Stomach (tissue), 19 donors: ENCODE measurements at places on chromosomes 16 and 17.
A peak's percentile ranks its signal among the peaks of the same experiment; 100 is the strongest.

- DNase-seq: no peak
Observed at GRCh38 chr16:5393070-5393469, 295.5 kb upstream of the EEF2KMT start.

DNA sequence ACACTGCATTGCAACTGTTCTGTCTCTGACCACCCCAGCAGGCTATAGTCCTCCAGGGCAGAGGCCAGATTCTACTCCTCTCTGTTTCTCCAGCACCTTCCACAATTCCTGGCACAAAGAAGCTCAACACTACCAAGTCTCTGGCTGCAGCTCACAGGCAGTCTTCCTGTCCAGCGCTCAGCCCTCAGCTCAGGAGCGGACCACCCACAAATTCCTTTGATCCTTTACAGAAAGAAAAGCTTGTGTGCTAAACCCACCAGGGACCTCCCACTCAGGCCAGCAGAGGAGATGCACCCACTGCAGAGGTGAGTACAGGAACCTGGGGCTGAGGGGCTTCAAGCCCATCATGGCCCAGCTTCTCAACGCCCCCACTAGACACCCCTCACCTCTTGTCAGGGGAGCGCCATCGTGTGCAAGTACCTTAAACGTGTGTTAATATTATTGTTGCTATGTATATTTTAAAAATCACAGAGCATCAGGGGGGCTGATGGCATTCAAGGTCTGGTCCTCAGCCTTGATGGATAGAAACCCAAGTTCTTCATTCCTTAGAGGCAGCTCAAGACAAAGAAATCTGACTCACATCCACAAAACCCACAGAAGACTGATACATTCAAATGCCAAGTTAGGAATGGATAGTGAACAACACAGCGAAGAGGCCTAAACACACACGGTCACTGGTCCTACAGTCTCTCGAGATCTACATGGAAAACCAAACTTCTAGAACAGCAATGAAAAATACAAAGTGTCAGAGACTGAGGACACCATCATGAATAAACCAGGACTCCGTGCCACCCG is 8.4 kb downstream of the HSDL1 start:
- DNase-seq: no peak

DNA sequence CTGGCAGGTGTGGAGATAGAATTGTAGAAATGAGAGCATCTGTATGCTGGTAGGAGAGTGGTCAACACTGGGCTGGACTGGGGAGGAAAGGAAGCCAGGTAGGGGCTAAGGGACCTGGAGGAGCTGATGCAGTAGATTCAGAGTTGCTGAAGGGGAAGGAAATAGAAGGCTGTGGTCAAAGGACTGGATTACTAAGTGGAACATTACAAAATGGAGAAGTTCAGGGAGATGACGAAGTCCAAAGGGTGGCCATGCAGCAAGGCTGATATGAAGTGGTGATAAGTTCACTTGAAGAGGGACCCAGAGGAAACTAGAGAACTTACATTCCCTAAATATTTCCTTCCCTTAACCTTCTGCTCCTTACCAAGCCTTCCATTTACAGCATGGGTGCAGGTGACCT is 8.6 kb upstream of the CCL2 start:
- DNase-seq: no peak

GRCh38 chr16:53090591-53091411 is 36.0 kb downstream of the CHD9 start:
- peak; percentile 71 for DNase-seq

- no peak for DNase-seq
Observed at GRCh38 chr17:57240648-57241047, 15.7 kb upstream of the MSI2 start.

DNA sequence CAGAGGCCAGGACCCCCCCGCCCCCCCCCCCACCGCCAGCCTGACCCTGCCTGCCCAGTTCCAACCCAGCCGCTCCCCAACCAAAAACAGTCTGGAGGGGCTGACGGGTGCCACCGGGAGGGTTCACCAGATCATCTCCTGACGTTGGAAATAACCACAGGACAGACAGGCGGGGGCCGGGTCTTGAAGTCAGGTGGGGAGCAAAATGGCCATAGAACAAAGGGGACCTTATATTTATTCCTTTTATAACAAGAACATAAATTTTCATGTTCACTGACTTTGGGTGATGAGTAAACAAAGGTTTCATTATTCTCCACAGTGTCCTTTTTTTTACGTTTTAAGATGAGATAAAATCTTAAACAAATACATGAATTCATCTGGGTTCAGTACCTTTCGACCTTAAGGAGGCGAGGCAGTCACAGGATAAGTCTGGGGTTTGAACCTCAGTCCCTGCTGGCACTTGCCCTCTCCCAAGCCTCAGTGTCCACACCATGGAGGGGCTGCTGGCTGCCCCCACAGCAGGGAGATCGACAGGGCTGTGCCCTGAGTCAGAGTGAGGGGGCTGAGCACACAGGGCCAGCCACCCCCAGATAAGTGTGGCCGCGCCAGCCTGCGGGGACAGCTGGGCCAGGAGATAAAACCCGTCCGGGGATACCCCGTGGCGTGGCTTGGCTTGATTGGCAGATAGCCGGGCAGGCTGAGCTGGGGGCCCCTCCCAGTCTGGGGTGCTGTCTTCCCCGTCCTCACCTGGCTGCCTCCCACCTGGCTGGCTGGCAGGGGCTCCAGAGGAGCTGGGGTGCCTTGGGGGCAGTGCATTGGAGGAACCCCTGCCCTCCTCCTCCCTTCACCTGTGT is 15.0 kb downstream of the SLC7A5 start:
- peak; percentile 61 for DNase-seq

GRCh38 chr17:16040710-16041251 is 41.2 kb downstream of the TTC19 start:
- peak; percentile 66 for DNase-seq

- no peak for DNase-seq
Observed at GRCh38 chr17:76553178-76553908, 13.5 kb downstream of the PRCD start.

GRCh38 chr16:14249291-14250032 is 178.3 kb downstream of the MRTFB start:
- peak; percentile 73 for DNase-seq

- no peak for DNase-seq
Observed at GRCh38 chr17:29167393-29168078, 12.7 kb downstream of the MYO18A start.

- peak; percentile 72 for DNase-seq
Observed at GRCh38 chr16:79601092-79601930, 774 bp upstream of the MAF start.

DNA sequence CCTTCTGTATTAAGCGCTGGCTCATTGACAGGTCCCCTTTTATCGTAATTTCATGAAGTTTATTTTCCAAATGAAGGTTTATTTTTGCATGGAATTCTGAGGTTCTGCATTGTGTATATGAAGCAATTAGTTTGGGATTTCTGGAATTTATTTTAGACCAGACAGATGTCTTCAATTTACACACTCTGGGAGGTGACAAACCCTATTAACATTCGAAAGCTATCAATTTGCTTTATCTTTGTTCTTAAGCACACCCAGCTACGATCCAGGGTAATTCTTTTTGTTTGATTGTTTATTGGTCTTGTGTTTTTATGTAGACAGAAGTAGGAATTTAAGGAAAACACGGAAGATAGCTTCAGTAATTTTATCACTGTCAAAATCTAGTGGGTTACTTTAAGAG is 264.6 kb downstream of the HS3ST3A1 start:
- DNase-seq: no peak

GRCh38 chr17:18921485-18921884 is 30.5 kb upstream of the SLC5A10 start:
- no peak for DNase-seq

GRCh38 chr17:8312726-8313600 is 2.9 kb downstream of the ARHGEF15 start:
- no peak for DNase-seq

DNA sequence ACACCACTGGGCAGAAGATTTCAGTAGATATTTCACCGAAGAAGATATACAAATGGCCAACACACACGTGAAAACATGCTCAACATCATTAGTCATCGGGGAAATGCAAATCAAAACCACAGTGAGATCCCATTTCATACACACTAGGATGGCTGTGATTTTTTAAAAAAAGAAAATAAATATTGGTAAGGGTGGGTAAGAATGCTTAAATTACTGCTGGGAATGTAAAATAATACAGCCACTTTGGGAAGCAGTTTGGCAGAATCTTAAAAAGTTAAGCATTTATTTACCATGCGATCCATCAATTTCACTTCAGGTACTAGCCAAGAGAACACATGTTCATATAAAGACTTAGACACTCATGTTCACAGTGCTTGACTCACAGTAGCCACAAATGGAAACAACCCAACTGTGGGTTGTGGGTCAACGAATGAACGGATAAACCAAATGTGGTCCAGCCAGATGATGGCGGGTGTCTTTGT is 6.5 kb upstream of the C16orf74 start:
- DNase-seq: no peak
